ENCODE measurements at places on chromosomes 3 and 15.

- no peak for DNase-seq
Observed at GRCh38 chr15:71414853-71415252, 299.6 kb downstream of the THSD4 start.

GRCh38 chr3:102182162-102182561 is 252.7 kb upstream of the ZPLD1 start:
- no peak for DNase-seq

DNA sequence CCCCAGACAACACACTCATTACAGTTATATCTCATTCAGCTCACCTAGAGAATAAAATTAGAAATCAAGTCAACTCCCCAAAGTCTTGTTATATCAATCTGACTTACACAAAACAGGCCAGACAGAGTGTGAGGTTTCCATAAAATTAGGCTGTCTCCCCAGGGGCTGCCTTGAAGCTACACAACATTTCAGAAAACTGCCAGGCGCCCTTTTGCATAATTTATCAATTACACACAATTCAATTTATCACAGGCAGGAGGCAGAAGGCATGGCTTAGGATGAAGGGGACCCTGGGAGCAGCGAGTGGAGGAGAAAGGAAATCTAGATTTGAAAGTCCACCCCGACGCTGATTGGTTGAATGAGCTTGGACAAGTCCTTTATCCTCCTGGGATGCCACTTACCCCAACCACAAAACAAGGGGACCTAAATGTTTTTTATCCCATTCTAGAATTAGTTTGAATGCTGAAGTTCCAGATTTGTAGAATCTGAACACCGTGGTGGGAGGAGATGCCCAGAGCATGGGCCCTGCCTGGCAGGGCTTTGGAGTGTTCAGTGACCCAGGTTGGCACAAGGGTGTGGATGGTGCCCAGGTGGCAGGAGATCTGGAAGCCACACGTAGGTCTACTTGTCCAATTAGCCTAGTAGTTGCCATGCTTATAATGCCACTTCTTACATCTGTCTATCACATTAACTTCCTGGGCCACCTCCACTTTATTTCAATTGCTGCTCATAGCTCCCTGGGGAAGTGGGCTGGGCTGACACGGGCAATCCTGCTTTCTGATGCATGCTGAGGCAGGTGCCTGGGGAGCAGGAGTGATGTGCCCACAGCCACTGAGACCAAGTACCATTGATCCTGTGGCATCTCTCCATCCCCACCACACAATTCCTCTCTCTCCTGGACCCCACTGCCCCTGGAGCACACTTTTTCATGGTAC is 119.8 kb upstream of the TLE3 start:
- DNase-seq: no peak

- DNase-seq: no peak
Observed at GRCh38 chr3:48552111-48552951, 4.3 kb downstream of the PFKFB4 start.
